Endodermal cell (in vitro differentiated cells): ENCODE measurements at places on chromosomes 3 and 15. TPM values are rescaled to one million over a fixed set of nuclear protein-coding genes. Genes with fewer than 3 reads are reported as not detected.

GRCh38 chr15:67559576-67559975 is 17.1 kb downstream of the MAP2K5 start:
- no peak for DNase-seq

Gene CHRM5
- total RNA-seq: not detected in 3 replicates

Gene ADGRG7
- 2.1 to 4.3 TPM (median 3.1 TPM) in 3 replicates for total RNA-seq

DNA sequence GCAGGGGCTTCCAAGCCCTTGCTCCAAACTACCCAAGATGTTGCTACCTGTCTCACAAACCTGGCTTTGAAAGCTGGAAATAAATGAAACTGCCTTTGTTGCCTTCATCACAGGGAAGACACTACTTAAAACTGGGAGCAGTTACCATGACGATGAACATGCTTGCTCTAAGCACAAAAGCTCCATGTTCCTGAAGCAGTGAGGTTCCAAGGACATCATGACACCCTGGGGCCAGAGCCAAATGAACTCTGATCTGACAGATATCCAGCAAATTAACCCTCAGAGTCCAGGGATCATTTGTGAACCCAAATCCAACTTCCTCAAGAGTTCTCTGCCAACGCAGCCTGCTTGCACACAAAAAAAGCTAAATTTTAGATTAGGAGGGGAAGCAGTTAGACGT is 10.7 kb downstream of the TRAIP start:
- no peak for DNase-seq

DNA sequence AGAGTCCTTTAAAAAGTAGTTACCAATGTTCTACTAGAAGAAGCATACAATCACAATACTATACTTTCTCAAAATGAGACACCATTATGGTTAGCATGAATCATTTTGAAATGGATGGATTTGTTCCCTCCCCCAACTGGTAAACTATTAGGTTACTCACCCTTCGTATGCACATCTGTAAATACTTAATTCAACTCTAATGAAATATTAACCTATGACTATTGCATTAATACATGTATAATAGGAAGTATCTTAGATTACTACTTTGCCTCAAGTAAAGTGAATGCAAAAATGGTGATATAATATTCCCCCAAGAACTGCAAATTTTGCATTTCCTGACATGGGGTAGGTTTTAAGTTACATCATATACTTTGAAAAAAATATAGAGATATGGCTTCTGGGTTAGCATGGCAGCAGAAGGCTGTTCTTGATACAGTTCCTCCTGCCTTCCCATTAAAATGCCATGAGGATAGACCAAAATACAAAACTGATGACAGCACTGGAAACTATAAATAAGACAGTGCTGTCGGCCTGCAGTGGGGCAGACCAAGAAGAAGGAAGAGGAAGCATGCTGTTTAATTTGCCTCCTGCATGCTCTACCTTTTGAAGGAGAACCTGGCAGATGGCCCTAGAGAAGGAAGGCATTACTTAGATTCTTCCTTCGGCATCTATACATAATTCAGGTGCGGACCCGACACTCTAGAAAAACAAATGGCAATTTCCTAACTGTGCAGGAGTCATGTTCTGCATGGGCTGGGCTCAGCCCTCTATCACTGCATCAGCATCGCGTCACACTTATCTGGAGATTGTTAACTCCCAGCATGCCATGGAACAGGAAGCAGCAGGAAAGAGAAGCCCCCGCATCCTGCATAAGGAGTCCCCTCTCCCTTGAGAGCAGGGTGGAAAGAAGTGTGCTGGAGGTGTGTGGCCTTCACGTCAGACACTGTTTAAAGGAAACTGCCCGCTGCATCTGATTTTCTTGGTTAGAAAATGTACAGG is 41.8 kb upstream of the NEO1 start:
- DNase-seq: no peak

GRCh38 chr15:42149493-42150218 is 6.8 kb downstream of the PLA2G4F start:
- DNase-seq: no peak

DNA sequence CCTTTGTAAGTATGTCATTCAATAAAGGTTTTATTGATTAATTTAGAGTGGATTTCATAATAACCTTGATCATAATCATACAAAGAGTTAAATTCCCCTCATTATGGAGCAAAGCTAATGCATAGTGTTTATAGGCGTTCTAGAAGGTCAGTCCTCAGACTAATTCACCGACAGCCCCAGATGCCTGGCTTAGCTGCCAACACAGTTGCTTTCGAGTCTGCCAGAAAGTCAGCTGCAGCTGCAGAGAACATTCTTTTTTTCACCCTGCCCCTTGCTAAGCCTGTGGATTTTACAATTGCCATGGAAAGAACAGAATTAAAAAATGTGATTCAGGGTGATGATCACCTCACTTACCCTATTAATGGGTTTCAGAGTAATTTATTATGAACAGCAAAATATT is 21.2 kb downstream of the CADM2 start:
- no peak for DNase-seq

DNA sequence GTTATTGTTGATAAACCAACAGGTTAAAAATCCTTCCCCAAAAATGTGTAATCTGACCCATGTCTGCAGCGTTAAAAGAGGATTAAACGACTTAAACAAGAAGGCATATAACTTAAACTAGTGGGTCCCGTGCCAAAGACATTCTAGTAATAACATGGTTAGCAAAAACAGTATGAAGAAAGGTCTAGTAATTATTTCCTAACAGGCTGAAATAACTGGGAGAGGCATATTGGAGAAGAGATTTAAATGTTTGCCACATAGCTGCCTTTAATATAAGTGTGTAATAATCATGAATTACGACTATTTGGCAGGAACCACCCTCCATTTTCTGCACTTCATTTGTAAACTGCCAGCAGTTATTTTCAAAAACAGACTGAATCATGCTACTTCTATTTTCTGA is 67.7 kb upstream of the CSPG5 start:
- DNase-seq: no peak

- no peak for DNase-seq
Measured at GRCh38 chr15:73030122-73030679, 22.1 kb upstream of the NEO1 start.
